DMS53 (cell line): ENCODE measurements at places on chromosomes 5 and 9.

GRCh38 chr5:134975843-134976242 lies 8.1 kb downstream of the CATSPER3 start:
- DNase-seq = no peak

- peak; percentile 66 for DNase-seq
Measured at GRCh38 chr9:136544964-136545691, 720 bp downstream of the NOTCH1 start.

DNA sequence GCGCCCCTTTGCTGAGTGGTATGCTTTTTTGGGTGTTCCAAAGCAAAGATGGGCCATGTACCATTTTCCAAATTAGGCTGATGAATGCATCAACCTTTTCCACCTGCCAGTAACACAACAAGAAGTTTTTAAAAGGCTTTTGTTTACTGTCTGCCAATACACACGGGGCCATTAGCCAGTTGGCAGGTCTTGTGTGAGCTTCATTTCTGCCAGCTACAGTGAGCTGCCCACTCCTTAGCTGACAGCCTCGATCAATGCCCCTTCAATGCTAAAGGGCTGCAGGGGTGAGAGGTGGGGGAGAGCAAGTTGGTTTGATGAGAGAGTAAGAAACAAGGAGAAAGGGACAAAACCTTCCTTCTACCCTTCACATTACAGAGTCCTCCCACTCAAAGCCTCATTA lies 128.7 kb downstream of the C5orf15 start:
- DNase-seq = no peak

GRCh38 chr9:136015656-136016571 lies 54.7 kb upstream of the UBAC1 start:
- no peak for DNase-seq

- no peak for DNase-seq
Measured at GRCh38 chr9:12921621-12922020, 146.8 kb downstream of the LURAP1L start.

GRCh38 chr5:14816999-14817761 lies 54.4 kb downstream of the ANKH start:
- no peak for DNase-seq

DNA sequence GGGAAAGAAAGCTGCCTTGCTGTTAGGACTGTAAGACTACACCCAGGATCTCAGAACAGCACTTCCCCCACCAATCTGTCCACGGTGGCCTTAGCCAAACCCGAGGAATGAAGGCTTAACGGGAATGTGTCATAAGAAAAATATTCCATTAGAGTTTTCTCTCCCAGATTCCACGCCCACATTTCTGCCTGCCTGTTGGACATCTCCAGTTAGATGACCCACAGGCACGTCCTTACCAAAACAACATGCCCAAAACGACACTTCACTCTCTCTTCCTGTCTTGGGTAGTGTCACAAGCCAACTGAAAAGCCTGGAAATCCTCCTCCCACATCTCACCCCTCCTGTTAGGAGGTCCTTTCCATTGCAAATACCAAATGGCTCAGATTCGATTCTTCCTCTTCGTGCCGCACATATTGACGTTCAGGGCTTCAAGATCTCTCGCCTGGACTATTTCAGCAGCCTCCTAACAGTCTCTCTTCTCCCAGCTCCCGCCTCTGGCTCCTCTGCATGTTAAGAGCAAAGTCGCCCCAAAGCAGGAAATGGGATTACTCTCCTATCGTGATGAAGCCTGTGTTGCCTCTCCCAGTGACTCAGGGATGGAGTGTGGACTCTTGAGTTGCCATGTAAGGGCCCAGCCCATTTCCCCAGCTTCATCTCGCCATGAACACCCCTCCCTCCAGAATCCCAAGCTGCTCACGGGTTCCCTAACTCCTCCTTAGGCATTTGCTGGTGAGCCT lies 159.3 kb downstream of the NR3C1 start:
- peak; percentile 45 for DNase-seq

GRCh38 chr5:42531611-42532010 lies 108.4 kb downstream of the GHR start:
- no peak for DNase-seq

- no peak for DNase-seq
Measured at GRCh38 chr5:96986450-96986849, 50.6 kb downstream of the LNPEP start.

- DNase-seq = no peak
Measured at GRCh38 chr5:72185496-72186329, 78.4 kb downstream of the MAP1B start.

GRCh38 chr9:91611582-91611981 lies 187.9 kb upstream of the NFIL3 start:
- peak; percentile 4 for DNase-seq

DNA sequence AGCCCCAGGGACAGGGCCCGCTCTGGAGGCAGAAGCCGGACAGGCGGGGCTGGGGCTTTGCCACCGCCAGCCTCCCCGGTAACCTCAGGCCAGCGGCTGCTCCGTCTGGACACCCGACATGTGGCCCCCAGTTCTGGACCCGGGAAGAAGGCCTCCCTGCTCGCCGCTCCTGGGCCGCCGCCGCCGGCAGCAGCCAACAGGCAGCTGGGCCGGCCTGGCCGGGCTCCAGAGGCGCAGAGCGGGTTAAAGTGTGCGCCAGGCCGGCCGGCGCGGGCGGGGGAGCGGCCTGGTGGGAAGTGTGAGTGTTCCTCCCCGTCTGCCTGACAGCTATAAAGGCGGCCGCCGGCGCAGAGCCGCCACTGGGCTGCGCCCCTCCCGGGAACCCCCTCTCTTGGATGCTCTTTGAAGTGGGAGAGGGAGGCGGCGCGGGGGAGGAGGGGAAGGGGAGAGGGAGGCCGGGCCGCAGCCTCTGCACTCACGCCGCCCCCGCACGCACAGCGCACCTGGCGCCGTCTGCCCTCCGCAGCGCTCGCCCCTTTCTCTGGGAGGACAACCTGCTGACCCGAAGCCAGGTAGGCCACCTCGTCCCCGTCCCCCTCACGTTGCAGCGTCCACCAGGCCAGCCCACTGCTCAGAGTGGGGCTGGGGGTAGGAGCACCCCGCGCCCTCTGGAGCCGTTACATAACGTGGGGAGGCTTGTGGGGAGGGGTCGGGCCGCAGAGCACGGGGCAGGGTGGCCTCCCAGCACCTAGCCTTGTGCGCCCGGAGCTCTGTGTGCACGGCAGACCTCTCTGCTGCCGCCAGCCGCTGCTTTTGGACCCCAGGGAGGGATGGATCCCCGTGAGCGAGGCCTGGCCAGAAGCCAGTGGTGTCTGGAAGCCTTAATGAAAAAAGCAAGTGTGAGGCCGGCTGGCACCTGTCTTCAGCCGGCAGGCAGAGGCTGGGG lies at the start of gene ADAMTSL2:
Gene ADAMTSL2 (plus strand): TSS at position 359 of the 946 bp plus-strand sequence. CDS start 2,009 bp downstream, outside the sequence.
- DNase-seq = peak; percentile 85

- peak; percentile 67 for DNase-seq
Measured at GRCh38 chr9:70112981-70113380, 69.3 kb downstream of the MAMDC2 start.

GRCh38 chr9:81822967-81823366 lies 105.3 kb upstream of the SPATA31D4 start:
- DNase-seq = no peak

GRCh38 chr5:20680718-20681302 lies 692.8 kb upstream of the CDH18 start:
- no peak for DNase-seq

- DNase-seq = peak; percentile 66
Measured at GRCh38 chr5:51378448-51379330, 4.6 kb upstream of the ISL1 start.

DNA sequence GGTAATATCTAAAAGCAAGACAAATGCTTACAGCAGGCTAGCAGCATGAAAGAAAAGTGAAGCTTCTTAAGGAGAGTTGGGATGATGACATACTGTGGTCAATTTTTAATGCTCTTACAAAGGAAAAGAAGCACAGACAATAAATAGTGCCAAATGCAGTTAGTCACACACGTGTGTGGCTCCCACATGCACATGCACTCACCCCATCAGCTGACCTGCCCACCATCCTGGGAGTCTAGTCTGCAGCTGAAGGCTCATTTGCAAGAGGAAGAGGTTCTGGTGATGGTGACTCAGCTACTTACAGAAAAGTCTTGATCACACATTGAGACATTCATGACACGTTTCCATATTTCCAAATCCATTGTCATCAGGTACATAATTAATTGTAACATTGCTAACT lies 129.3 kb downstream of the MRPL36 start:
- DNase-seq = no peak
